ENCODE measurements at places on chromosomes 13 and 19.

DNA sequence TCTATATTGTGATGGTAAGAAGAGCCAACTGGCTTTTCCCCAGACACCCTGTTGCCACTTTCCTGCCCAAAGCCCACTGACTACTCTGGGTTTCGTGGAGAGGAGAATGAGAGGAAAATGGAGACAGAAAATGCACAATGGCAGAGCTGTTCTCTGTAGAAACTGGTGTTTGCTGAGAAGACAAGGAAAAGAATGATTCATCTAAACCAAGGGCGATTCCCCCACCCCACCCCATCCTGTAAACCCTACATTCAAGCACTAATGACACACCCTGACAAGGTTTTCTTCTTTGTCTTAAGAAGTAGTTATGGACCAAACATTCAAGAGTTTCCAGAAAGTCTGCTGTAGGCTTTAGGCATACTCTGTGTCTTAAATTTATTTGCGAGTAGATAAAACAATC lies 68.8 kb downstream of the DOCK9 start:
- peak; percentile 92 for DNase-seq

DNA sequence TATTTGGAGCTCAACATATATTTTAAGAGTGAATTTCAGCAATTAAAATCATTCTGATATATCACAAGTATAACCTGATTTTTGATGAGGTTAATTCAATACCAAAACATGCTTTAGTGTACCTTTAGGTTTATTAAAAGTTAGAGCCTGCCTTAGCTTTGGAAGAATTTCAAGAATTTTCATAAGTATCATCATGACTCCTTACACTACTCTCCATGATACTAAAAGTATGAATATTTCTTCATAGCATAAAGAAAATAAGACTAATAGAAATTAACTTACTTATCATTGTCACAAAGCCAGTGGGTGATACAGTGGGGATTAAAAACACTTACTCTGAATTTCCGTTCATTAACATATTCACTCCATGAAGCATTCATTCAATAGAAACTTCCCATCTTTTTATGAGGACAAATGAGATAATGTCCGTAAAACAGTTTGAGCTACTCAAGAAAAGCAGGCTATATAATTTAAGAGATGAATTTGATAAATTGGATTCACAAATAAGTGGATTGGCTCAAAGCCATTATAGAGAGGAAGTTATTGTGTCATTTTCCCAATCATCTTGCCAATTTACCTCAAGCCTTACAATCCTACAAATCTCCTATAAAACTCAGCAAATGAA lies 214.0 kb downstream of the PCDH9 start:
- no peak for DNase-seq

GRCh38 chr19:17260842-17261325 lies 3.7 kb downstream of the USHBP1 start:
- peak; percentile 86 for DNase-seq

DNA sequence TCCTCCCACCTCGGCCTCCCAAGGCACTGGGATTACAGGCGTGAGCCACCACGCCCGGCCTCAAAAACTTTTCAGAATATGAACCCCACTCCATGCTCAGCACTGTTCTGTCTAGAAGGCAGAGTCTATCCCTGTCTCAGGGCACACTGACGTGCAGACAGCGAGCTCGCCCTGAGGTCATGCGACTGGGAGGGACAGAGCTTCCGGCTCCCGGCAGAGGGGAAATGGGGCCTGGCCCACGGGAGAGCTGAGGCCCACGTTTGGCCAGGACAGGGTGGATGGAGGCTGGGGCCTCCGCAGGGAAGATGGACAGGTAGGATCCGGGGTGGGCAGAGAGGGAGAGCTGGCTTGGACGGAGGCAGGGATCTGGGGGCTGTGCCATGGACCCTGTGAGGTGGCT lies 2.8 kb upstream of the AZU1 start:
- no peak for DNase-seq

DNA sequence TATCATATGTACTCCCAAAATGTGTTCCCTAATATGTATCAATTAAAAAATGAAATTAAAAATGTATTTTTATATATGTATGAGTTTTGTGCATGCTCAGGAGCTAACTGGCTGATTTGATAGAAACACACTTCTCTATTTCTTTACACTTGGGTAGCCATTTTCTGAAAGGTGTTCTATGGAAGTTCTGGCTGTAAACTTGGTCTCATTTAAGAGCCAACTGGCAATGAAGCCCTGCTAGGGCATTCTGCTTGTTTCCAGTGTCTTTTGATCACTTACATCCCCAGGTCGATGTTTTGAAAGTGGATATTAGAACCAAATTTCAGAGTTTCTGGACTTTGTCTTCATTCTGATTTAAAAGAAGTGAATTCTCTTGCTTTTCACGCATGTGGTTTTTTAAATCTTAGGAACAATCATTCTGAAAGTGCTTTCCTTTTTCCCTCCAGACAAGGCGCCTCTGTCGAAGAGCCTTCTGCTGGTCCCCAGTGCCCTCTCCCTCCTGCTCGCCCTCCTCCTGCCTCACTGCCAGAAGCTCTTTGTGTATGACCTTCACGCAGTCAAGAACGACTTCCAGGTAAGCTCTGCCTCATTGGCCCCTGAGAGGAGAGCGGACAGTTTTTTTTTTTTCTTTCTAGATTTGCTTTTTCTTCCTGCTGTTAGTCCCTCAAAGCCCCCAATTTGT lies 20.1 kb downstream of the GPR18 start:
- DNase-seq = no peak

- DNase-seq = no peak
Observed at GRCh38 chr13:90311929-90312328, 1035.6 kb upstream of the MIR17HG start.

GRCh38 chr13:110419381-110419791 lies 112.3 kb downstream of the COL4A2 start:
- DNase-seq = peak; percentile 70

DNA sequence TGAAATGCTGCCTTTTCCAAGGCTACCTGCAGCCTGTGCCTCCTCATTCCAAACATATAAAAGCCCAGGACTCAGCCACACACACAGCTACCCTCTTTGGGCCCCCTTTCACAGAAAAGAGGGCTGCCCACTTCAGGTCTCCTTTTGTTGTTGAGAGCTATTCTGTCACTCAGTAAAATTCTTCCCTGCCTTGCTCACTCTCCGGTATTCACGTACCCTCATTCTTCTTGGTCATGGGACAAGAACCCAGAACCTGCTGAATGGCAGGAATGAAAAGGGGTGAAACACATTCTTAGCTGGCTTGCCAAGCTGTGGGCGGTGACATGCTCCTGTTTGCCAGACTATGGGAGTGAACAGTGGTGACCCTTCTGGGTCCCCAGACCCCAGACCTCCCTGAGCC lies 338.0 kb upstream of the ATXN8OS start:
- DNase-seq = no peak

GRCh38 chr13:27259831-27260230 lies 8.5 kb downstream of the RPL21 start:
- peak; percentile 24 for DNase-seq

- DNase-seq = no peak
Observed at GRCh38 chr13:53060840-53061490, 32.4 kb downstream of the OLFM4 start.

- no peak for DNase-seq
Observed at GRCh38 chr19:18097993-18098890, 664 bp downstream of the MAST3 start.

DNA sequence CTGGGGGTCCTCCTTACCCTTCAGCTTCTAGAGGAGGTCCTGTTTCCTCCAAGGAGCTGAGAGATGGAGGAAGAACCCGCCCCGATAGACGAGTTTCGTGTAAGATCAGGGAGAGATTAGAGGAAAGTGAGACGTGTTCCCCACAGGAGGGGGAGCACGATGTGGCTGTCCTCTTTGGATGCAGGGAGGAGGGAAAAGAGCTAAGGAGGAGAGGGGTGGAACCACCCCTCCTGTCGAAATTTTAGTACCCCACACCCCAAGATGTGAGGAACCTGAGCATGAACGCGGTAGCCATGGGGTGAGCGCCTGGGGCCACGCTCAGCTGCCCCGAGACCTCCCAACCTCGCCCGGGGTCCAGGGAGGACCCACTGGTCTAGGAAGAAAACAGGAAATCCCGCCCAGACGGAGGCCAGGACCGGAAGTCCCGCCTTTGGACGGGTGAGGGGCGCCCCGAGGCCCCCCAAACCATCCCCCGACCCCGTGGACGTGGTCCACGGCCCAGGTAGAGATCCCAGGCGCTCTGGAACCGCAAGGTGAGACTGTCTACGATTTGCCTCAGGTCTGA lies 1.2 kb downstream of the AKT1S1 start:
- peak; percentile 32 for DNase-seq

DNA sequence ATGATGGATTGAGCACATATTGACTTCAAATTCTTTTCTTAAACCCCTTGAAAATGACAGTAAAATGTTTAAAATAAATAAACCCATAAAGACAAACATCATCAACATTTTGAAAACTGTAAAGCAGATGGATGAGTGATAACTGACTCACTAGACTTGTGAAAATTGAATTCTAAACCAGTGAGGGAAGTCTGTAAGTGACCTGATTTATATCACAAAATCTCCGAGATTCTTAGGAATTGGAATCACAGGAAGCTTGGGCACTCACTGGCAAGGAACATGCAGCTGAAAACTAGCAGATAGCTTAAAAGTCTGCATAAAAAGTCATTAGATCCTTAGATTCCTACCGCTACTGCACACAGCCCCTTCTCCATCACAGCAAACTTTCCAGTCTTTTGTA lies 51.3 kb upstream of the TSC22D1 start:
- no peak for DNase-seq

GRCh38 chr13:24727731-24728601 lies 36.0 kb upstream of the RNF17 start:
- peak; percentile 91 for DNase-seq
